SW 1271 (cell line): ENCODE measurements at places on chromosomes 11 and 22.

DNA sequence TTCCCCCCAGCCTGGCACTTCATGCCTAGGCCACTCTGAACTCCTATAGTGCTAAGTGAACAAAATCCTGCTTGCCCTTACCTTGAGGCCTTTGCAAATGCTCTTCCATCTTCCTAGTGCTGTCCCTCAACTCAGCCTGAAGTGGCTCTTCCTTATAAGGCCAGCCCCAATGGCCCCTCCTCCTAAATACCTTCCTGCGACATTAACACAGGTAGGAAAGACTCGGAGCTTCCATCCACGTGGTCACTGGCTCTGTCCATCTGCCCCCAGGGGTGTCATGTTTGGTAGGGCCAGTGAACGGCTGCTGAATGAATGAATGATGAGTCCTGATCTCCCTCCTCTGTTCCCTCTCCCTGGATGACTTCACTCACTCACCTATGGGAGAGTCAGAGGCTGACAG lies 4.2 kb downstream of the PDE2A start:
- DNase-seq = no peak

GRCh38 chr11:123344790-123345357 lies 85.2 kb upstream of the GRAMD1B start:
- no peak for DNase-seq

DNA sequence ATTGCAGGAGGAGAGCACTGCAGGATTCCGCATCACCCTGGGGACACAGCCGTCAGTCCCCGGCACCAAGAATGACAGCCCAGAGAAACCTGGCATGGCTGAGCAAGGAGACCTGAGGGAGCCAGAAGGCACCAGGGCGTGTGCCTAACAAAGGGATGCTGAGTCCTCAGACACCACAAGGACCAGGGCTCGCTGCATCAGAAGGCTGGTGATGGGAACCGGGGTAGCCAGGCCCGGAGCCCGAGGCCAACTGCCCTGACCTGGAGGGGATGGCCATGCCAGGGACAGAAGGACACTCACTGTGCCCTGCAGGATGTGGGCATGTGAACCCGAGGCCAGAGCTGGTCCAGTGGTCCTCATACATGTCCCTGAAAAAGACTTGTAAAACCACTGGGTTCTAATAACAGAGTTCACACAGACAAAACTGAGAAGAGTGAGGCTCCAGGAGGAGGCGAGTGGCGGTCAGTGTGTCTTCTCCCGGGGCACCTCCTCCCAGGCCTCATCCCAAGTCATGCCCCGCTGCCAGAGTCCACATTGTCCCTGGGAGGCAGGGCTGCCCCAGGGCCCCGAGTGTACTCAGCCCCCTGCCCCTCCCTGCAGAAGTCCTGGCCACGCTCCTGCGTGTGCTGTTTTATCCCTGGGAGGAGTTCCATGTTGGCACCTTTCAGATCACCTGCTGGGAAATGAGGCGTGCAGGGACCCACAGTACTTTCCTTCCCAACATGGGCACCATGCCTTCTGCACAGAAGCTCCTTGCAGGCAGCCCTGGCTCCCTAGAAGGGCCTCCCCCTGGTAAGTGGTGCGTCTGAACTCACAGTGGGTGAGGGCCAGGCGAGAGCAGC lies 42.5 kb downstream of the TBX1 start:
- DNase-seq = no peak

GRCh38 chr11:10541561-10541930 lies 559 bp upstream of the RNF141 start:
- no peak for DNase-seq

DNA sequence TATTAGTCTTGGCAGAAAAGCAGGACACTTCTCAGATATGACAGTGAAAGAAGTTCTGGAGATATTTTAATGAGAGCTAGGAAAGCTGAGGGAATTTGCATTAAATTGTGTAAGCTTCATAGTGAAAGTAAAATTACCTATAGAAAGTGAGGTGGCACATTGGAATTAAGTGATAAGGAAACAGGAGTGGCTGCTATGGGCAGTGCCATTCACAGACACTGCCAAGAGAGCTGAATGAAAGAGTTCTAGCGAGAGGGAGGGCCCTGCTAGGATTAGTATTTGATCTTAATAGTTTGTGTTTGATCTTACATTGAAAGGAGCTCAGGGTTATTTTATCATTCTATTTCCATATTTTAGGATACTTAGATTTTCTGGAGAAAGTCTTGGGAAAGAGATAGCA lies 351.9 kb downstream of the DDX10 start:
- no peak for DNase-seq

- no peak for DNase-seq
Observed at GRCh38 chr22:48378673-48379072, 1449.0 kb downstream of the BRD1 start.

- no peak for DNase-seq
Observed at GRCh38 chr11:34242037-34242625, 115.7 kb downstream of the ABTB2 start.

DNA sequence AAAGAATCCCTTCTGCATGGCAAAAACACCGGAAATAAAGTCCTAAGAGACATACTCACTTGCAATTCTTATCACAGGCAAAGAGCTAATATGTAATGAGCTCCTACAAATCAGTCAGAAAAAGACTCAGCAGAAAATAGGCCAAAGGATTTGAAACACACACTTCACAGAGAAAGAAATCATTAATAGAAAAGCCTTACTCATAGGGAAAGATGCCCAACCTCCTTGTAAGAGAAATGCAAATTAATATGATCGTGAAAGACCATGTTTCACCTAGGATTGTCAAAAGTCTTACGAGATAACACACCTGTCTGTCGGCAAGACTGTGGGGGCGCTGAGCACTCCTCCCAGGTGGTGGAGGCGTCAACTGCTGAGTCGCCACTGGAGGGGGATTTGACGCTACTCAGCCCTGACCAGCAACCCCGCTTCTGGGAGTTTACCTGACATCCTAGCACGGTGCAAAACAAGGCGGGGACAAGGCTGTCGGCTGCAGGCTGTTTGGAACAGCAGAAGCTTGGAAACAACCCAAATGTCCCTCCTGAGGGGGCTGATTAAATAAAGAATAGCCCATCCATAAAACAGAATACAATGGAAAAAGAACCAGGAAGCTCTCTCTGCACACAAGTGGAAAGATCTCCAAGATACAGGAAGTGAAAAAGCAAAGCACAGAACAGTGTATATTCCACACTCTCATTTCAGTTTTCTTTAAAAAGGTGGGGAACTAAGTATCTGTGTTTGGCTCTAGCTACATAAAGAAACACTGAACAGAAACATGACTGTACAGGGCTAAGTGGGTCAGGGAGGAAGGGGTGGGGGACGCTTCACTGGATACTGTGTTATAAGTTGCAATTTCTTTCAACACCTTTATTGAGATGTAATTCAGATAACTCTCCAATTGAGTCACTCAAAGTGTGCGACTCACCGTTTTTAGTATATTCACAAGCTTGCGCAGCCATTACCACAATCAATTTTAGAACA lies 11.5 kb downstream of the CSNK1E start:
- DNase-seq = no peak

- no peak for DNase-seq
Observed at GRCh38 chr11:121577106-121577848, 124.5 kb upstream of the SORL1-AS1 start.

DNA sequence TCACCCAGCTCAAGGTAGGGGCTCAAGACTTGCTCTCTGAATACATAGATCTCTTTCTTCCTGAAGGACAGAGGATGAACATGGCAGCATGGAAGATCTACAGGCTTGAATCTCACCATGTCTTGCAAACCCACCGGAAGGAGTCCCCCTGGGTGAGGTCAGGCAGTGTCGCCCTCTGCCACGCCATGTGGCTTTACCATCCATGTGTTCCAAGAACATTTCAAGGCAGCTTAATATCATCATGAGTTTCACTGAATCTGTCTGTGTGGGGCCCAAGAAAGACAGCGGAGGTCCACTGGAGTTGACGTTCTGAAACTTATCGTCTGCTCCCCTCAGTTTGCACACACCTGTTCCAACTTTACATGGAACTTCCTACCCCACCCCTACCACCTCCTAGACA lies 1202.6 kb downstream of the TBC1D22A start:
- DNase-seq = no peak

DNA sequence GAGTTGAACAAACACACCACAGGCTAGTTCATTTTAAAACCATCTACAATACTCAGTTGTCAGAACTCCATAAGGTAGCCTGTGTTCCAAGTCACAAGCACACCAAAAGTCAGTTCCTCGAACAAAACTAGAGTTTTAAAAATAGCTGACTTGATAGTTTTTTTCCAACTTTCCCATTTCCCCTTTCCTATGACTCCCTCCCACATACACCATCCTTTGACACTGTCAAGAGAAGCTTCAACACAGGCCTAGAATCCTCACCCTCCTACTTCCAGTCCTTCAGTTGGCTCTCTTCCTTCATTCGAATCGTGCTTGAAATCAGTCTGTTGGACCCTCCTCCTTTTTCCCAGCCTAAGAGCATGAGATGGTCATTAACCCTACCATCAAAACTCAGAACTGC lies 105.7 kb upstream of the AKIP1 start:
- DNase-seq = no peak

DNA sequence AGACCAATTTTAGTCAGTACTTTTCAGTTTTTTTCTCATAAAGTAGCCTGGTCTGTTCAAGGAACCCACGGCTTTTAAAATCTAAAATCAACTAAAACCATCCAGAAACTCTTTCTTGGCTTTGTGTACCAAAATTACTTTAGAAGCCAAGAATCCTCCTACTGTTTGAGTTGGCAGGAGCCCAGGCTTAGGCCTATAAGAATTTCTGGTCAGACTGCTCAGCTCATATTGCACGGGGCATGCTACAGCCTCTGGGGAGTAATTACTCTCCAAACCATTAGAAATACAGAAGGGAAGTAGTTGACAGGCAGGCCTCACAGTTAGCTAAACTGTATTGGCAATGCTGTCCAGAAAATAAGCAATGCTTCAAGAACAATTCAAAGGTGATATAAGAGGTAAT lies 1862.9 kb upstream of the RAG2 start:
- no peak for DNase-seq

DNA sequence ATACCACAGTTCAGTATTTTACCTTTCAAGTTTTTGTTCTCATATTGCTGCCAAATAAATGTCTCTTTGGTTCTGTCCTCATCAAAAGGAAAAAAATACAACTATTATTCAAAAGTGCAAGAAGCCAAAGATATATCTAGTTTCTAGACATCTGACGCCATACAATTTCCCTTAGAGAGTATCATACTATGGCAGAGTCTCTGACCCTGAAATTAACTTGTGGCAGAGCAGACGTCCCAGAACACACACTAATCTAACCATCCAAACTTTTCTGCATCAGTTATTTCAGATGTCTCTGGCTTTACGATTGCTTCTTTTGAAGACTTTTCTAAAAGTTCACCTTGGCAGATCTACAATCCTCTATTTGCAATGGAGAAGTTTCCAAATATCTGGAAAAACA lies 2.7 kb downstream of the OR51T1 start:
- DNase-seq = no peak

DNA sequence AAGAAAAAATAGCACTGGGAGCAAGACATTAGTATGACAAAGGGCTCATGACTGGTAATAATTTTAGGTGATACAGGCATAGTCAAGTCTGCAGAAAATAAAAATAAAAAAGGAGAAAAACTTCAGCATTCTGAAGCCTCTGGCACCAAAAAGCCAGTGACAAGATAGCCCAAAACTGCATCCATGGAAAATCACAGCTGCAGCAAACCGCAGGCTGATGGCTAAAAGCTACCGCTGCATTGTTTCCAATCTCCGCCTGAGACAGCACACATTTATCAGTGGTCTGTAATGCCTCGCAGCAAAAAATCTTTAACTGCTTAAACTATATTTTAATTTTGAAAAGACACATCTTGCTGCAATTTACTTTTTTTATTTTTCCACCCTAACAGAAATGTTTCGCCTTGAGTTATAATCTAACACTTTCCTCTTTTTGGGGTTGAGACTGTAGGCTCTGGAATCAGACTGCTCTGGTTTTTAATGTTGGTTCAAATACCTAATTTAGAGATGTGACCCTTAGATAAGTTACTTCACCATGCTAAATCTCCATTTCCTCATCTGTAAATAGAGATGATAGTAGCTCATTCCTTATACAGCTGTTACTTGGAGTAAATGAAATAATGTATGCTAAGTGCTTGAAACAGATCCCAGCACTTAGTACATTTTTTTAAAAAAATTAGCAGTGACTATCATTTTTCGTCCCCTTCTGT lies 42.0 kb upstream of the FIBIN start:
- DNase-seq = no peak

DNA sequence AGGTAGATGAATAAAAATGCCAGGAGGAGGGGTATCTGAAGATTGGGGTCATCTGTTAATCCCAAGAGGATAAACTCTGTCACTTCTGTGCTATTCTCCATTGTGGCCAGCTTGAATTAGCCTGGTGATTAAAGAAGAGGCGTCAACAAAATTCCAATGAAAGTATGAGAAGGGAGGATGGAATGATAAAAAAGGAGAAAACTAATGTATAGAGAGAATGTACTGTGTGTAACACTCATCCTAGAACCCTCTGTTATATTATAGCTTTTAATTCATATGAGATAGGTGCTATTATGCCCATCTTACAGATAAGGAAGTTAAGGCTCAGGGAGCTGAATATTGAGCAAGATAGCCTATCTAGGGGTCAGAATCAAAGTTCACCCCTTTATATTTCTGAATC lies at the start of gene OR5B21:
Gene OR5B21, minus strand, starts transcription at position 101 of the 400 bp plus-strand sequence. Its CDS starts 0 bp downstream, at position 101.
- DNase-seq = no peak

GRCh38 chr11:97979741-97980140 lies 1041.0 kb upstream of the CNTN5 start:
- DNase-seq = no peak
